ENCODE measurements at places on chromosomes 1 and 21.

- no peak for DNase-seq
Measured at GRCh38 chr1:48695161-48695560, 81.5 kb downstream of the BEND5 start.

GRCh38 chr21:46003575-46004007 is 22.0 kb downstream of the COL6A1 start:
- no peak for DNase-seq

- DNase-seq, result peak; percentile 59
Measured at GRCh38 chr21:42467140-42467983, 28.7 kb downstream of the RSPH1 start.

GRCh38 chr1:22443332-22443731 is 8.3 kb upstream of the ZBTB40 start:
- DNase-seq, result peak; percentile 14

DNA sequence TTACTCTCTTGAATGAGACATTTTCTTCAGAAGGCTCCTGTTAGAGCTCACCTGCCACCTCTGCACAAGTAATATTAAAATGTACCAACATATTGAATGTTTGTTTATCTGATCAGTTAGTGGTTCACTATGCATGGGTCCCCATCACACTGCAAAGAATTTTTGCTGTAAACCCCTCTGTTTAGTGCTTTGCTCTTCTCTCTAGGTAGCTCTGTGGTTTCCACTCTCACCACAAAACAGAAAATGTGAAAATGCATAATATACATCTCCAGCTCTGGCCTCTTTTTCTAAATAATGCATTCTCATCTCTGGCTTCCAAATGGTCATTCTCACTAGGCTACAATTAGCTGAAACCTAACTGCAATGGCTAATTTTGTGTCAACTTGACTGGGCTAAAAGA is 176.7 kb downstream of the TRIM33 start:
- DNase-seq, result no peak

GRCh38 chr1:230149751-230150584 is 82.9 kb downstream of the GALNT2 start:
- no peak for DNase-seq

DNA sequence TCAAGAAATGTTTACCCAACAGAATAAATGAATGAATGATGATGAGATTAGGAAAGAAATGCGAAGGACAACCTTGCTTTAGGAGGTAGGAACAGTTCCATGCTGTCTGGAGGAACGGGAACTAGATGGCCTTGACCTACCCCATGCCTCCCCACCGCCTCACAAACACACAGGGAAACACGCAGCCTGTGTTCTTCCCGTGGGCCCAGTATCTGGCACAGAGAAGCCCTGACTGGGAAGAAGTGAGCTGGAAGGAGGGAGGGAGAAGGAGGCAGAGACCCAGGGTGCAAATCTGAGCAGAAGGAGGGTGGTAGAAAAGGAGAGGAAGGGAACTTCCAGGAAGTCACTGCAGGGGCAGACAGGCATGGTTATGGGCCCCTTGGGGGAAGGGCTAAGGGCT is 3.5 kb upstream of the ADORA1 start:
- no peak for DNase-seq

DNA sequence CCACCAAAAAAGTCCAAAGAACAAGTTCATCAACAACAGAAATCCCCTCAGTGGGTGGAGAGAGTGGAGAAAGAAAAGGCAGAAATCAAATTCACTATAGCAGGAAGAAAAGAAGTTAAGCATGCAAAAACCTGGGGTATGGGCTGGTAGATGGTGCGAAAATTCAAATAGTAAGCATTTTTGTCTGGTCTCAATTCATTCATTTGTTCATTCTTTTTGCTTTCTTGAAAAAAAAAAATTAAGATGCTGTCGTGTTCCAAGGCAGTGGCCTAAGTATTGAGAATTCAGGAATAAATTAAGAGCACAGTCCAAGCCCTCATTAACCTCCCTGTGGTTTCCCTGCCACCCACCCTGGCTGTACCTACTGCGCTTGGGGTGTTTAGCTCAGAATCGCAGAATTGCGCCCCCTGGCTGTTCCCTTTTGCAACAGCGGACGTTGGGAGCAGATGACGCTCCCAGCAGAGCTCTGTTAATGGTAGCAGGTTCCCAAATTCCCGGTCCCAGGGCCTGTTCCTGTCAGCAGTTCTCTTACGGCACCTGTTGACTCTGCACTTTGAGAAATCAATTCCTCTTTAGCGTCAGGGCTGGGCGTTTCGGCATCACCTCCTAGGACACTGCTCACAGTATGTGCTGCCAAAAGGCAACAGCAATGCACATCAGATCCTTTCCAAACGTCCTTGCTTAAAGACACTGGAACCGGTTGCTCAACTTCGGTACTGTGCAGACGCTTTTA is 34.0 kb upstream of the SSX2IP start:
- DNase-seq, result no peak

GRCh38 chr1:204362984-204363334 is 3.2 kb upstream of the PLEKHA6 start:
- DNase-seq, result no peak

DNA sequence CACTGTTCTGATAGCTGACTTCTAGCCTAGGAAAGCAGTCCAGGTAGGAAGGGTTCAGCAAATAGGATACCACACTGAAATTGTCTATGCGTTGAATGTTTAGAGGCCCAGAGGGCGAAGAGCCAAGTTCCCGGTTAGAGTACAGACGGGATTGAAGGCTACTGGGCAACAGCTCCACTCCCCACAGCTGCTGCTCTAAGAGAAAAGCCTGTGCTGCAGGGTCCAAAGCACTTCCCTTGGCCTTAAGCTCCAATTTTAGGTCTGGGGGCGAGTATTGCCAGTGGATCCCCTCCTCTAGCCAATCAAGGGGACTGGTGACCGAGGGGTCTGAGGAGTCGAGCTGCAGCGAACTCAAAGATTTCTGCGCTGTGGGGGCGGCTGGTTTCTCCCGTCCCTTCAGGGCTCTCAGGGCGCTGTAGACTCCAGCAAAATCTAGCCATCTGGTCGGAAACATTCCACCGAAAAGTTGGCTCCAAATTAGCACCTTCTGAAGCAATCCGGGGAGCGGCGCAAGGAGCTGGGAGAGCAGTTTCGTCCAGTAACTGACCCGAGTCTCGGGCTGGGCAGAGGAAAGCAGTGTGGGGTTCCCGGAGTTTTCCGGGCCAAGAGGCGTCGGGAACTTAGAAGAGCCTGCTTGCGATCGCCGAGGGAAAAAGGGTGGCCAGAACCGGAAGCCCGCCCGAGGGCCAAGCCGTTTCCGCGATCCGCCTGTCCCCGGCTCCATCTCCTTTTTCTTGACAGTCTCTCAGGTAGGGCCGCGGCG is 748 bp downstream of the PPP1R15B start:
- DNase-seq, result peak; percentile 51

DNA sequence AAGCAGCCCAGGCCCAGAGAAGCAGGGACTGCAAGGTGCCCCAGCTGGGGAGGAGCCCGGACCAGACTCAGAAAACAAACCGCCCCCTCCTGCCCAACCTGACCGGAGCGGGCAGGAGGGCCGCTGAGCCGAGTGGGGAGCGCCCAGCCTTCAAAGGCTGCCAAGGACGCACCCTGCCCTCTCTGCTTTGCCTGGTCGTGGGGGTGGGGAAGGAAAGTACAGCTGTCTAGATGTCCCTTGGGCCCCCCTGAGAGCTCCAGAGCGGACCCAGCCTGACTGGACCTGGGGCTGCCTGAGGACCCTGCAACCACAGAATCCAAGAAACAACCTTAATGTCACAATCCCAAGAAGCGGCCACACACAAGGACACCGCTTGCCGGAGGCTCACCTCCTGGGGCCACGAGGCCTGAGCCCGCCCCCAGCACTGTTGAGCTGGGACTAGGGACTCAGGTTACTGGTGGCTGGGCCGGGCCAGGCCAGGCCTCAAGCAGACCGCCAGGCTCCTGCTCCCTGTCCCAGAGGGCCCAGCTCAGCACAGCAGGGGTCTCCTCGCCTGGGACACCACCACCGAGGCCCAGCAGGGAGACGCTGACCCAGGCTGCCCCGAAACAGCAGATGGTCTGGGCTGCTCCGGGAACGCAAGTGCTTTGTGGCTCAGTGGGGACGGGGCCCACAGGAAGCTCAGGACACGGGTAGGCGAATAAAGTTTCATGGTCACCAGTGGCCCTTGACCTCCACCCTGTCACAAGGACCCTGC is 1.4 kb downstream of the DVL1 start:
- no peak for DNase-seq

- no peak for DNase-seq
Measured at GRCh38 chr1:32334864-32335534, 1.0 kb downstream of the MARCKSL1 start.

- DNase-seq, result no peak
Measured at GRCh38 chr1:234647245-234647644, 37.3 kb upstream of the IRF2BP2 start.

DNA sequence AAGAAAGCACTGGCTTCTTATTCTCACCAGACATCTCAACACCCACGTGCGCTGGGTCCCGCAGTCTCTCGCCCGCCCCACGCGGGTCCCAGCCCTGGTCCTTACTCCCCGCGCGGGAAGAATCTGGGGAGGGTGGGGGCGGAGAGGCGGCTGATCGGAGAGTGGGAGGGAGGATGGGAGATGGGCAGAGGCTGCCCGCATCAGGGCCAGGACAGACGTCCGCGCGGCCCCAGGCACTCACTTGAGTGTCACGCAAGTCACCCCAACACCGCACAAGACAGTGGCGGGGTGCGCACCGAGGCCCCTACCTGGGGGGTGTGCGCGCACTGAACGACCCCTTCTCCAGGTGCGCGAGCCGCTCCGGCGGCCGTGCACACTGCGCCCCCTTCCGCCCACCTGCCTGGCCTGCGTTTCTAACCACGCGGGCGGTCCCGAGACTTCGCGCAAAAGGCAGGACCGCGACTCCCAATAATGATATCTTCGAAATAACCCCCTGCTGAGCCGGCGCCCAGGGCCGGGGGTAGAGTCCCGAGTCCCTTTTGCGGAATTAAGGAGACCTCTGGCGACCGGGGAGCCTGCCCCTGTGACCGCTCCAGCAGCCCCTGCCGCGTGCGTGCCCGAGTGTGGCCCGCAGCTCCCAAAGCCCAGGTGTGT is 6.0 kb upstream of the SIM2 start:
- DNase-seq, result no peak

GRCh38 chr1:153428791-153429190 is 12.5 kb downstream of the S100A7A start:
- DNase-seq, result no peak

- DNase-seq, result peak; percentile 63
Measured at GRCh38 chr1:17192394-17193221, 12.3 kb upstream of the PADI1 start.

DNA sequence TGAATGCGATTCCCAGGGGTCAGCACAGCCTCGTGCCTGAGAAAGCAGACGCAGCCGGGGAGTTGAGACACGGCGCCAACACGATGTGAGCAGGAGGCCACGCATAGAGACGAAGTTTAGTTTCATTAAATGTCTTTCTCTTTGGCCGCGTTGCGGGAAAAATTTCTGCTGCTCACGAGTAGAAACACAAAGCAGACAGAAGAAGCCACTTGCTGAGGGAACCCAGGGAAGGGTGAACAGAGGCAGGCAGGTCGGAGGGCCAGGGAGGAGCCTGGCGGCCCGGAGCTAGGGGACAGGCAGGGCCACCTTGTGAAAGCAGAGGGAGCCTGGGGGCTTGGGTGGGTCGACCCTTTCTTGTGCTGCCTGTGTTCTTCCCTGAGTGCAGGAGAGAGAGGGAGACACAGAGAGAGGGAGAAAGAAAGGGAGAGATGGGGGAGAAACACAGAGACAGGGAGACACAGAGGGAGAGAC is 33.2 kb downstream of the POFUT2 start:
- no peak for DNase-seq

GRCh38 chr1:241485554-241485992 is 34.0 kb downstream of the FH start:
- DNase-seq, result peak; percentile 10
